ENCODE measurements at places on chromosomes 16 and 17.
A peak's percentile ranks its signal among the peaks of the same experiment; 100 is the strongest.

DNA sequence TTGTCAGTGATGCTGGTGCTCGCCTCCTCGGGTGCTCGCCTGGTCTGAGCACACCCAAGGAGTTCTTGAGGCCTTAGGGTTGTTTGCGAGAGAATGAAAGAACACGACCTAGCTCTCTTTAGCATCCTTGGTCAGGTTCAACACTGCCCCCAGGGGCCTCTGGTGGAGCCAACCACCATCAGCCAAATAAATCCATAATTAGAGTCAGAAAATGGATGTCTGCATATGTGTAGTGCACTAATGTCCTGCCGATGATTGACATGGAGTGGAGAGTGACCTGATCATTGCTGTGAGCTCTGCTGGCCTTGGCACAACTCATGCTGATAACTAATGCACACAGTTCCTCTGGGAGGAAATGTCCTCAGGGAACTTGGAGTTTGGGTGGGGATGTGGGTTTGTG is 8.2 kb upstream of the STH start:
- peak; percentile 17 for DNase-seq

DNA sequence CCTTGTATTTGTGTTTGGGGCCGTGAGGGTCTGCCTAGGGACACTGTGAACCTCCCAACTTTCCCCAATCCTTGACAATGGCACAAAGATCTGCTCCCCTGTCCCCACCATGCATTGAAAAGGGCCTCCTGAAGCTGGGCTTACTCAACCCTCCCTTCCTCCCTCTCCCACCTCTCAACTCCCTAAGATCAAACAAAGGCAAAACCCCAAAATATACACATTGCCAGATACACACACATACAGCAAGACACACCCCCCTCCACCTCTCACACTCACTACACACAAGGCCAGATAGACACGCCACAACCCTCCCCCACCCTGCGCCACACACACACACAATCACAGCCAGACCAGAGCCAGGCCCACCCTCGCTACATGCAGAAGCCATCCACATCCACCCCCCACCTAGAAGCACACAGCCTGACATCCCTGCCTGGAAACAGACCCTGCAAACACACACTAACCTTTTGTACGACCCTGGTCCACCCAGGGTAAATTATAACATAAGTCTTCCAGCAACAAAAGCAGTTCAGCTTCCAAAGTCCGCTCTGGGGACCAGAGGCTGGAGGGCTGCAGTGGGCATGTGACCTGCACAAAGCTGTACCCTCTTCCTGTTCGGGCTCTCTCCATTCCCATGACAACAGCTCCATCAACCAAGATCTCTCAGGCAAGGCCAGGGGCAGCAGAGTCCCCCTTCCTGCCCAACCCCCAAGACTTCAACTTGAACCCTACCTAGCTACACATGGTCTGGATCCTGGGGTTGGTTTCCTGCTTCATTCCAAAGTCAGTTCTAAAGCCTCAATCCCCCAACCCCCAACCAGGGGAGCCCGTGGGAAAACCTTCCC is 1.9 kb downstream of the PCGF2 start:
- DNase-seq = peak; percentile 51

DNA sequence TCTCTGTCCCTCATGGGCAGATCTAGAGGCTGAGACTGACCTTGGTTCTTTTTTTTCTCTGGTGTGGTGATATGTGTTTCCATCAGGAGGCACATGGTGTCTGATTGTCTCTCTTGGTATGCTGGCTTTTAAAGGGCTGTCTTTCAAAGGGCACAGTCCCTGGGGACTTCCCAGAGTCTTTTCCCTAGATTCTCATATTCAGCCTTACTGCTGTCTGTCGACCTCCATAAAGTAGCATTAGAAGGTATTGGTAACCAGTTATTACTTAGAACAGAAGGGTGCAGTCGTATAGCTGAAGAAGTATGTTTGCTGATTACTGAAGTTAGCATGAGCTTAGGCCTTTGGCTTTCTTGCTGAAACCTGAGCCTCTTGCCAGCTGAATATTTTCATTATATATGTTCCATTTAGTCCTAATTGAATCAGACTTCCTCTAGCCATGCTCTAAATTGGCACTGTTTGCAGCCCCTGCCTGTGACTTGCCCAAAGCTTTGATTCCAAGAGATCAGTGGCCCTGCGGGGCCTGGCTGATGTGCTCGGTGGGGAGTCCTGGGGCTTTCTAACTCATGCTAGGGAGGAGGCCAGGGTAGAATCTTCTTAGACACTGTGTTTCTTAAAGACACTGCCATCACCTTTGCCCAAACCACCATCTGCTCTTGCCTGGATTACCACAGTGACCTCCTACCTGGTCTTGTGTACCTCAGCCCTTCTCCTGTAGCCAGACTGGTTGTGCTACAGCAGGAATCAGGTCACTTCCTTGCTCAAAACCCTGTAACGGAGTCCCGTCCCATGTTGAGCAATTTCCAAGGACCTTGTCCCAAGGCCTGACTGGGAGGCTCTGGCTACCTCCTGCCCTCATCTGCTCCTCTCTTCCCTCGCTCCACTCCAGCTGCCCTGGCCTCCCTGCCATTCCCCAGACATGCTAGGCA is 71.5 kb downstream of the WWP2 start:
- no peak for DNase-seq

DNA sequence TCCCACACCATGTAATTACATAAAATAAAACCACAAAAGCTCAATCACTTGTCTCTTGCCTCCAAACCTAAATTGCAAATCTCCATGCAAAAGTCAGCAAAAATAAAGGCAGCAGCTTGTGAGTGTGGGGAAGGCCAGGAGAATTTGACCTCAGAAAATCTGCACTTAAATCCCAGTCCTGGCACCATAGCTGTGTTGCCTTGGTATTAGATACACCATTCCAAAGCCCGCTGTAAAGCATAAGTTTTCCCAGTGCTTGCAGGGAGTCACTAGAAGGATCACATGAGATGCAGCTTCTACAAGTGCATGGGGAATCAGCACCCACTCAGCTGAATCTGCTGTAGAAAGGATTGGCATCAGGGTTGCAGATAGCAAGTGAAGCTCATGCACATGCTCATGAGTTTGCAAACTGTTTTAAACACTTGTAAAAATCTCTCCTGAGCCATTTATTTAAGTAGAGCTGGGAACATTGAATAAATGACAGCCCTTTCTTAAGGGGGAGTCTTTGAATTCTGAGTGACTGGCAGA is 495.0 kb upstream of the HSBP1 start:
- no peak for DNase-seq

- no peak for DNase-seq
These were observed 109.2 kb downstream of the ZNF778 start for GRCh38 chr16:89326721-89327120.

DNA sequence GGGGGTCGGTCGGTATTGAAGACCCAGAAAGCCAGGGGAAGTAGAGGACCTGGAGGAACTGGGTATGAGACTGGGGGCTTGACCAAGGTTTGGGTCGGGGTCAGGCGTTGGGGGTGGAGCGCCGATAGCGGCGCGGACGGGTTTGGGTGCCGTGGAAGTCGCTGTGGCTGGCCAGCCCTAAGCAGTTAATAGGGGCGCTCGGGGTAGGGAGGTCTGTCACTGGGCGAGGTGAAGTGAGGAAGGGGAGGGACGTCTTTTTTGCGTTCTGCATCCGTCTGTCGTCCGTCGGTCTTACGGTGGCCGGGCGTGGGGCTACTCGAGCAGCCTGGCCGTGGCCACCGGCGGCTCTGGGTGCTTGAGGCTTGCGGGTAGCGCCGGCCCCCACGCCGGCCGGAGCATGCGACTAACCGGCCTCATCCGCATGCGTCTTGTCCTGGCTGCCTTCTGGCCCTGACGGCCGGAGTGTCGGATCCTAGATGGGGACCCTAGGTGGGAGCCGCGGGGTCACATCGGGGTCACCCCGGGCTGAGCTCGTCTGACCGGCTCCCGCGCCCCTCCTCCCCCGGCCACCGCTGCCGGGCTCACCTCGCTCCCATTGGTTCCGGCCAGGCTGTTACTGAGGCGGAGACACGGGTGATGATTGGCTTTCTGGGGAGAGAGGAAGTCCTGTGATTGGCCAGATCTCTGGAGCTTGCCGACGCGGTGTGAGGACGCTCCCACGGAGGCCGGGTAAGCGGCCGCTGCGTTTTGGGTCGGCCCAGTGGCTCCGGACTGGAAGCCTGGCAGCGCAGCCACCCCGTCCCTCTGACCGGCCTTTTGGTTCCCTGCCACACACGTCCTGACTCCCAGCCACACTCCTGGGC is 10.3 kb upstream of the TMEM88 start:
- DNase-seq = peak; percentile 90

DNA sequence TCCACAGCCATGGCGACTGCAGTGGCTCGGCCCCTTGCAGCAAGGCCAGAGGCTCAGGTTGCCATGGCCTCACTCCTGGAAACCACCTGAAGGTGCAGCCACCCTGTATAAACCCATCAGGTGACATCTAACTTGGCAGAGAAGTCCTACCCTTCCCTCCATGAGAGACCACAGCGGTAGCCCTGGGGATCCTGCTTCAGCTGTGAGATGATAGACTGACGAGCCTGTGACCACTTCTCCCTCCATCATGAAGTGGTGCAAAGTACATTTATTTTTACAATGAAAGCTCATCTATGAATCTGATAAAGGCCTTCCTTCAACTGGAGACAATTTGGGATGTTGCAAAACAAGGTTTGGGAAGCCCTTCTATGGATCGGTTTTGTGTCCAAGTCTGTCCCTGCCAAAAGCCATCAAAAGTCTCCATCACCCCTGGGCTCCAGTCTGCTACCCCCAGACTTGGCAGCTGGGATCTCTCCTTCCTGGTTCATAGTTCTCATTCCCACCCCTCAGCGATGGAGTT is 1.8 kb downstream of the ZACN start:
- DNase-seq = no peak

DNA sequence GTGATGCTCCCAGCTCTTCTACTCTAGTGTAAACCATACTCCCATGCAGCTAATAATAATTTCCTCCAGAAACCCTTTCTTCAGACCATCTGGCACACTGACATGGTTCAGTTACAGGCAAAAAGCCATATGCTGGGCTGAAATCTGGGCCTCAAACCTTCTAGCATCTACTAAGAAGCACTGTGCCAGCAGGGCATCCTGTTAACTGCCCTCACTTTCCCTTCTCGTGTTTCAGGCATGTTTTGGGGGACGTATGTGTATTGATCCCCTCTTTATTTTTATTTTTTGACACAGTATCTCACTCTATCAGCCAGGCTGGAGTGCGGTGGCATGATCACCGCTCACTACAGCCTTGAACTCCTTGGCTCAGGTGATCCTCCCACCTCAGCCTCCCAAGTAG is 33.3 kb downstream of the STAT5A start:
- no peak for DNase-seq

DNA sequence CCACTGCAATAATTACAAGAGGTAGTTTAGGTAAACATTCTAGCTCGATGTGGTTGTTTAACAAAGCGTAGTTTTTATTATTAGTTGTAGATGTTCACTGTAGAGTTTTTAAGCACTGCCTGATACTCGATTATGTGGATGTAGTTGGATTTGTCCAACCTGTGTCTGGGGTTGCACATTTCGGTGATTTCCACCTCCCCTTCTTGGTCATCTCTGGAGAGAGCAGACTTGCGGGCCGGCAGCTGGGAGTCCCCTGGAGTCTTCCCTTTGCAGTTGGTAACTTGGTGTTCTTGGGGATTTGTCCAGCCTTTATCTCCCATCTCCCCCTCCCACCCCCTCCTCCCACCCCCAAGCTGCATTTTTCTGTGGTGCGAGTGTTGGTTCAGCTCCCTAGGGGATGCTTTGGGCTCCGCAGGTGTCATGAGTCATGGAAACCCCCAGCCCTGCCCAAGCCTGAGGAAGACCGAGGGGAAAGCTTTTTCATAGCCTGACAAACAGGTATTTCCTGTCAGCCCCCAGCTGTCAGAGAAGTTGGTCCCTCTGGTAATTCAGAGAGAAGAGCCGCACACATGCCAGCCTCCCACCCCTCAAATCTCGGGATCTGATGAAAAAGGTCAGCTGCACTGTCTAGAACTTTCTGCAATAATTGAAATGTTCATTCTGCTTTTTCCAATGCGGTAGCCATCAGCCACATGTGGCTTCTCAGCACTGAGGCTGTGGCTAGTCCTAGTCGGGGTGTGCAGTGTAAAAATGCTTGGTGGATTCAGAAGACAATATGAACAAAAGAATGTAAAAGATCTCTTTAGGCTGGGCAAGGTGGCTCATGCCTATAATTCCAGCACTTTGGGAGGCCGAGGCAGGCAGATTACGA is 50.3 kb downstream of the KSR1 start:
- peak; percentile 44 for DNase-seq

DNA sequence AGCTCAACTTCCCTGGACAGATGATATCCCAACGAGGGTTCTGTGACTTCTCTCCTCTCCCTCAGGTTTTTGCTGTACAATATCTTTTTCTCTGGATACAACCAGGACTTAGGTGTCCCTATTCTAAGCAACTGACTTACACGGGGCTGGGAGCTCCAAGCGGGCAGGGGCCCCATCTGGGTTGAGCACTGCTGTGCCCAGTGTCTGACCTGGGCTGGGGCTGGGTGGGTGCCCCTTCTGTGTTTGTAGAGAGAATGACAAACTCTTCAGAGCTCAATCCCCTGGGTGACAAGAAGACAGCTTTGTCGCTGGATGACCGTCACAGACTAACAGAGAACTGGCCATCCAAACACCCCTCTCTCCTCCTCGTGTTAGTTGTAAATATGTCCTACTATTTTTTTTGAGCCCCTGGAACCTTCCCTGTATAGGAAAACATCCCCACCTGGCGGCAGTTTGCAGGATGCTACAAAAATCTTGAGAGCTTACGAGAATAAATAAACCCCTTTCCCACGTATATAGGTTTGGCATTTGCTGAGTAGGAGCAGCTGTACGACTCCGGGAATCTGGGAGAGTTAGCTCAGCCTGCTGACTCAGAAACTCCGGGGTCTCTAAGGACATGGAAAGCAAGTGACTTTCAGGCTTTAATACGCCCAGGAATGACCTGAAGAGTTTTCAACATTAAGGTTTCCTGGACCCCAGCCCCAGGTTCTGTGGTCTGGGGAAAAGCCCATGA is 23.7 kb upstream of the RCVRN start:
- DNase-seq = peak; percentile 38

DNA sequence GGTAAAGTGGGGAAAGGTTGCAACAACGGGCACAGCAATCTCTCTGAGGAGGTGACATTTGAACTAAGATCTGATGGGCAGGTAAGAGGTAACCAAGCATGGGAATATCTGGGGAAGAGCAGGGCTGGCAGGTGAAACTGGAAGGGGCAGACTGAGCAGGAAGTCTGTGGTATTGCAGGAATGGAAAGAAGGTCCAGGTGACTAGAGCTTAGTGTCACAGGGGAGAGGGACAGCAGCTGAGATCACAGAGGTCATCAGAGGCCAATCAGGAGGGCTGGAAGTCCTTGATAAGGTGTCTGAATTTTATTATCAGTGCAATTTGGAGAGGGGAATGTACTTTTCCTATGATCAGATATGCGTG is 73.3 kb upstream of the DHX40 start:
- no peak for DNase-seq

GRCh38 chr16:49150341-49150740 is 131.3 kb downstream of the CBLN1 start:
- DNase-seq = peak; percentile 55

DNA sequence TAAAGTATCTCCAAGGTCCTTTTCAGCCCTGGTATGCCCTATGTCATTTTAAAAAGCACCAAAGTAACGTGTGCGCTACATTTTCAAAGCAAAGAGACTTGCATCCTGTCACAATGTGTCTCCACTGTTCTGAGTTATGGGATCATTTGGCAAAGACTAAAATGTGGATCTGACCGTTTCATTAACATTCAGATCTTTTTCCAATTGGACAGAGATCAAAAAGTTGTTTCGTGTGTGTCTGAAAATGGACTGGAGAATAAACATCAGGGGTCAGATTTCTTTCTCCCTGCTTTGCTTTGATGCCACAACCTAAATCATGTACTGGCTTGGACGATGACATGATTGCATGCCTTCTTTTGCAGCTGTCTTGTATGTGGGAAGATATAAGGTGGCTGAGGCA is 136.0 kb upstream of the NOG start:
- DNase-seq = no peak

- DNase-seq = no peak
These were observed 70.9 kb downstream of the GNAO1 start for GRCh38 chr16:56262148-56262547.

Data from NAMALWA (cell line).